ENCODE measurements at places on chromosomes 7 and 10.

GRCh38 chr10:126528315-126528835 is 140.1 kb upstream of the ADAM12 start:
- no peak for DNase-seq

DNA sequence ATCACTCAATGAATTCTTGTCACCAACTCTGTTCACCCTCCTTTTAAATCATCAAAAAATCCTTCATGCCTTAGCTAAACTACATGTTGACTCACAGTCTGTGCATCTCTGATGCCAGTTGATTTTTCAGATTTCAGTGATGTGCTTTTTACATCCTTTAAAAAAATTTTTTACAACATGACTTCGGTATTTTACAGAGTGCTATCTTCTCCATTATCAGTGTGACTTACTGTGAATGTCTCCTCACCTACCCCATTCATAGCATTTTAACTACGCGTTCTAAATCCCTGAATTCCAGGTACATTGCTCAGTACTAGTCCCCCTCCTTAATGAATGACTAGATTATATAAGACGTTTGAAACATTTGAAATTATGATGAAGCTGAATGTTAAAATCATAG is 98.7 kb downstream of the DNAH11 start:
- no peak for DNase-seq

- DNase-seq, result no peak
Measured at GRCh38 chr10:114492351-114493037, 88.2 kb upstream of the AFAP1L2 start.

DNA sequence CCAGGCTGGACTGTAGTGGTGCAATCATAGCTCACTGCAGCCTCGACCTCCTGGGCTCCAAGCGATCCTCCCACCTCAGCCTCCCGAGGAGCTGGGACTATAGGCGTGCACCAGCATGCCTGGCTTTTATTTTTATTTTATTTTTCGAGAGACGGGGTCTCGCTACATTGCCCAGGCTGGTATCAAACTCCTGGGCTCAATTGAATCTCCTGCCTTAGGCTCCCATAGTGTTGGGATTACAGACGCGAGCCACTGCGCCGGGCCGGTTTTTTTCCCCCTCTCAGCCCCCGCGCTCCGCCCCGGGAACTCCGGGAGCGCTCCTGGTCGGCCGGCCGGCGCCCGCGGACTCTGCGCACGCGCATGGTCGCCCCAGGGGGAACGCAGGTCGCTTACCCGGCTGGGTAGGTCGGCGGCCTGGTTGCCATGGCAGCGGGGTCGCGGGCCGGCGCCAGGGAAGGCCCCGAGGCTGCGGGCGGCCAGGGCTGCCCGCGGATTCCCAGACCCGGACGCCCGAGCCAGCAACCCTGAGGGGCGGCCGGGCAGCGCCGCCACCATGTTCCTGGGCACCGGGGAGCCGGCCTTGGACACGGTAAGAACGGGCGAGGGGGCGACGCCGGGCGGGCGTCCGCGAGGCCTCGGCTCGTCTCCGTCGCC is at the start of gene IQCE:
IQCE (plus strand) TSS at position 351 of the 654 bp plus-strand sequence; CDS start at position 554, 203 bp downstream.
- peak; percentile 86 for DNase-seq

- DNase-seq, result no peak
Measured at GRCh38 chr10:28681928-28682750, 4.8 kb downstream of the BAMBI start.

- DNase-seq, result no peak
Measured at GRCh38 chr7:126441745-126442144, 811.0 kb downstream of the GRM8 start.

DNA sequence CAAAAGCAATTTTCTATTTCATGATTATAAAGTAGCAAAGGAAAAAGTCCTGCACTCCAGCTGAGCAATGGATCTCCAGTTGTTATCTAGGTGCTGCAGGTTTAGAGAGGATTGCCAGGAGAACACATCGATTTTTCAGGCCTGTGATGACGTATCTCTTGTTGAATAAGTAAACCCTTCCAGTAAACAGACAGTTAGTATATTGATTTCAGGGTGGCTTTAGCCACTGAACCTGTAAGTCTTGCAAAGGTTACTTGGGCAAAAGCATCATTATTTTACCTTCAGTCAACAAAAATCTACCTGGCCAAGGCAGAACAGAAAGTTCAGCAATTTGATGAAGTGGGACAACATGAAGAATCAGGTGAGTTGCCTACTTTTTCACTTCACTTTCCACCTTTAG is 12.3 kb downstream of the EGFR start:
- DNase-seq, result no peak

DNA sequence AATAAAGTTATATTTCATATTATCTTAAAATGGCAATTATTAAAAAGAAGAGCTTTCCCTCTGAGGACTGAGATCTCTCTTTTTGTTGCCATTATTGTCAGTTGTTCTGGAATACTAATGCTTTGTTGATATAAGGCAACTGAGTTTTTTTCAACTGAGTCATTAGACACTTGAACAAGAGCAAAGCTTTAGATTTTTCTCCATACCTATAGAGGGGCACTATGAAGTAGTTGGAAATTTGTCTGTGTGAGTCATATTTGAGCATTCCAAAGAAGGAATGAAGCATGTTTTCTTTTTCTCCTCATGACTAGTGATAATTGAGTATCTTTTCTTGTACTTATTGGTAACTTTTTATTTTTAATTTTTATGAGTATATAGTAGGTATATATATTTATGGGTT is 24.5 kb downstream of the RPA3 start:
- DNase-seq, result no peak

- DNase-seq, result no peak
Measured at GRCh38 chr7:129496653-129497052, 5.7 kb upstream of the SMKR1 start.

DNA sequence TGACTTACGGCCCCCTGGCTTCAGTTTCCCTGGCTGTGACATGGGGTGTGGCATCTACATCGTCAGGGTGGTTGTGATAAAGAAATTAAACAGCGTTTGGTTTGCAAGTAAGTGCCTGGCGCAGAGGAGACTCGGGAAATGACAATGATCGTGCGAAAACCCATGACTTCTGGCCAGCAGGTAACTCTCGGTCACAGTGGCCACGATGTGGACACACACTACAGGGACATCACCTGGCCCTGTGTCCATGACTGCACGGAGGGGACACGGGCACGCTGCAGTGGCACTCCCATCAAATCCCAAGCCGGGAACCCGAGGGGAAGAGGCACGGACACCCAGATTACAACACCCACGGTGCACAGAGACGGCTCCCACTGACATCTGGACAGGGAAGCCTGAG is 28.7 kb downstream of the PAPOLB start:
- DNase-seq, result no peak

- no peak for DNase-seq
Measured at GRCh38 chr7:134648456-134648855, 1.8 kb downstream of the BPGM start.

GRCh38 chr7:33109758-33110238 is 594 bp upstream of the RP9 start:
- no peak for DNase-seq

DNA sequence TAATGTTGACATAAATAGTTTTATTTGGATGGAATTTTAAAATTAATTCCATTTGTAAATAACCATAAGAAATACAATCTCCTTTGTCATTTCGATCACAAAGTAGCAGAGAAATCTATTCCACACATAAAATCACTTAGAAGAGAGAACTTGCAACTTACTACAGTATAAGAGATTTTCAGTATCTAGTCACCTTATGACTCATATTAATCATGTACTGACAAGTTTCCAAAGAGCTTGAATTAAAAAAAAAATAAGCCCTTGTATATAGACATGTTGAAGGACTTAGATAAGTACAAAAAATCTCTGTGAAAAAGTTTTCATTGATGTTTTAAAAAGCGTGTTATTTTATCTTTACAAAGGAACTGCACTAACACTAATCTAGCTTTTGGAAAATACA is 207.1 kb upstream of the ETV1 start:
- DNase-seq, result no peak

GRCh38 chr10:244227-244626 is 109.0 kb downstream of the ZMYND11 start:
- no peak for DNase-seq

- no peak for DNase-seq
Measured at GRCh38 chr7:112266141-112266540, 59.6 kb downstream of the ZNF277 start.

DNA sequence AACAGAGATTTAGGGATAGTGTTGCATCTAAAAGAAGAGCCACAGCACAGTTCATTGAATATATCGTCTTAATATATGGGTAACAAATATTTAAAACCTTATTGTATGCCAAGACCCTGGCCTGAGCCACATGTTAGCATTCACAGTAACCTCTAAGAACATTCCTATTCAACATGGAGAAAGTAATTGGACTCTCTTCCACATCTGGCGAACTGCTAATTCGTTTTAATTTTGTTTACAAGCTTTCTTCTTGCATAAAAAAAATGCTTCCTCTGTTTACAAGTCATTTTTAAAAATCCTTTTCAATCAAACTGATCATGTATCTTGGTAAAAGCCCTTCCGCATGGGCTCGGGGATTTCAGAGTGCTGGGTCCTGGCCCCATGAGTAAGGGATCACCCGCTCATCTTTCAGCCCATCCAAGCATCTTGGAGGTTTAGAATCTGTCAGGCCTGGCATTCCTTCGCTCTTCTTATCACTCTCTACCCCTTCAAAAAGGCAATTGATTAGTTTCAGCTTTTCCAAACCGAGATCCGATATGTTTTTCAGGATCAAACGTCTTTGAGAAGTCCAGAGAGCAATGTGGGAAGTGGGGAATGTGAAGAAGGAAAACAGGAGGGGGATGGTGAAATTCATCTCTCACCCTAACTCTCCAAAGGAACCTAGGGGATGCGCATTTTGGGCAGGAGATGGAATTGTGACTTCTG is 7.3 kb downstream of the TWIST1 start:
- no peak for DNase-seq

DNA sequence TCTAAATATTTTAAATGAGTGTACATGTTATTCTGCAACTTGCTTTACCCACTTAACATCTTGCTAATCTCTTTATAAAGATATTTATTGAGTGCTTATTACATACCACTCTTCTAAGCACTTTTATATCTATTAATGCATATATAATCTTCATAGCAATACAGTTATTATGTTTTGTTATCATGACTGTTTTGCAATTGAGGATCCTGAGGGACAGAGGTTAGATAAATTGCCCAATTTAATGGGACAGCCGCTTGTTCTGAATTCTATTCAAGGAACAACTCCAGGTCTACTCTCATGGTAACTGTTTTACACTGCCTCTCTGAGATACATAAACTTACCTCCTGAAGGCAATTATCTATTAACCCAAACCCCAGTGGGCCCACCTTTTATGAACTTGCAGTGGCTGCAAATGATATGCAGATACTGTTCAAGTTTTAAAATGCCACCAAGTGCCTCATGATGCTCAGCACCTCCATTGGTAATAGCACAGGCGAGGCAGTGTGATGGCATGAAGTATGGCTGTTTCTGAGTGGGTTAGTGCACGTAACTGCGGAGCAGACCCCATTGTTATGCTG is 60.5 kb downstream of the PON1 start:
- DNase-seq, result no peak
